ENCODE measurements at places on chromosomes 1 and 21.

DNA sequence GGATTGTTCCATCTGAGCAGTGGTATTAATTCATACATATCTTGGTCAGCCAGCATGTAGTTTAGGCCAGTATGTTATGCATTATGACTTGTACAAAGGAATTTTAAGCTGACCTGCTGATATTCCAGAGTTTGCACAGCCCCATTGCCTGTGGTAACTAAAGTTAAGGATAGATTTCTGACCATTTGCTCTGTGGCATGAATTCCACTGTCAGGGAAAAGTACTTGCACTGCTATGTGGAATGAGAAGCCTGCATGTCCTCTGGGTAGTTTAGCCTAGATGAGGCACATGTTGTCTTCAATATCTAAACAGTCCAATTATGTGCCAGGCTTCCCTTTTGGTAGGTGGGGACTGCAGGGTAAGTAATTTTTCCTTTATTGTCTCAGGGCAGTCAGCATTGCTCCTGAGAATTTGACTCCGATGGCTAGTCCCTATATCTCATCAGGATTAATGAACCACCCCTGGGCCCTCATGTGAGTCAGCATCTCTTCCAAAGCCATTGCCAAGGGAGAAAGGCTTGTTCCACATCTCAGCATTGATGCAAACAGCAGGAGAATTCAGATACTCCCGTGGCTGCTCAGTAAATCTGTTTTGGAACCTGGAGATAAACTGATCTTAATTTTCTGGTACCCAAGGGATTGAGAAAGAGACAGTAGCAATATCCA is 30.2 kb downstream of the NEK7 start:
- no peak for DNase-seq

- DNase-seq = no peak
Observed at GRCh38 chr1:19869929-19870328, 12.3 kb upstream of the OTUD3 start.

DNA sequence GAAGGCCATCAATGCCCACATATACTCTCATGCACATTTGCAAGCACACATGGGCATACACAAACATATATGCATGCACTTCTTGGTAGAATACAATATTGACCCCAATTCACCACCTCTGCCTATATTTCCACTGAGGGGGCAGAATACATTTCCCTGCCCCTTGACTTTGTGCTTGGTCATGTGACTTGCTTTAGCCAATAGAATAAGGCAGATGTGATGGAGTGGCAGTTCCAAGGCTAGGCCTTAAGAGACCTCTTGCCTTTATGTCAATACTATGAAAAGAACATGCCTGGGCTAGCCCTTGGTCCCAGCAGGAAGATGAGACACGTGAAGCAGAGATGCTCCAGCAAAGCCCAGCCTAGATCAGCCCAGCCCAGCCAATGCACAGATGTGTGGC is 66.0 kb upstream of the GRIK3 start:
- DNase-seq = no peak

GRCh38 chr21:44567481-44568171 is 5.9 kb upstream of the KRTAP10-4 start:
- no peak for DNase-seq

DNA sequence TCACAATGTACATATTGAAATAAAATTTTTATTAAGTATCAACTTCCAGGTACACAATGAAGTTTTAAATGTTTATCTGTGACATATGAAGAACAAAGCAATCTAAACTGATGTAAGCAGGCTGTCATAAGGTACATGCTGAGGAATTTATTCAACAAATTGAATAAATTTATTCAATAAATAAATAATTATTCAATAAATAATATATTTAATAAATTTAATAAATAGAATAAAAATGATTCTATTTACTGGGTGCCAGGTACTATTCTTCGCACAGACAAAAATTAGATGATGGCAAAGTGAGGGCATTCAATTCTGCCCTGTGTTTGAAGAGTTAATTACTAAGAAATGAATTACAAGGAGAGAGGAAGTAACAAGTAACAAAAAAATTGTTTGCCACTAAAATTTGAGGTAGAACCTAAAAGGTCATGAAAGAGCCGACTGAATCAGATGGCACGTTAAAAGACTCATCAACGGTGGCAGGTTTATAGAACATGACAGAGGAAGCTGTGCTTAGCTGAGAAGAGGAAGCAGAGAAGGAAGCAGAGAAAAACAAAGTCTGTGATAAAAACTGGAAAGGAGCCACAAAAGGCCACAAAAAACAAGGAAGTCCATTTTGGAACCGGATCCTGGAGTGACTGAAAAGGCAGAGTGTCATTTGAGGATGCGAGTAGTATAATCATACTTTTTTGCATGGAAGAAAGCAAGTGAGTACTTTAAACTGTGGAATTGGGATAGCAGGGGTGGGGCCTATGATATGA is 2.2 kb upstream of the USP24 start:
- no peak for DNase-seq

DNA sequence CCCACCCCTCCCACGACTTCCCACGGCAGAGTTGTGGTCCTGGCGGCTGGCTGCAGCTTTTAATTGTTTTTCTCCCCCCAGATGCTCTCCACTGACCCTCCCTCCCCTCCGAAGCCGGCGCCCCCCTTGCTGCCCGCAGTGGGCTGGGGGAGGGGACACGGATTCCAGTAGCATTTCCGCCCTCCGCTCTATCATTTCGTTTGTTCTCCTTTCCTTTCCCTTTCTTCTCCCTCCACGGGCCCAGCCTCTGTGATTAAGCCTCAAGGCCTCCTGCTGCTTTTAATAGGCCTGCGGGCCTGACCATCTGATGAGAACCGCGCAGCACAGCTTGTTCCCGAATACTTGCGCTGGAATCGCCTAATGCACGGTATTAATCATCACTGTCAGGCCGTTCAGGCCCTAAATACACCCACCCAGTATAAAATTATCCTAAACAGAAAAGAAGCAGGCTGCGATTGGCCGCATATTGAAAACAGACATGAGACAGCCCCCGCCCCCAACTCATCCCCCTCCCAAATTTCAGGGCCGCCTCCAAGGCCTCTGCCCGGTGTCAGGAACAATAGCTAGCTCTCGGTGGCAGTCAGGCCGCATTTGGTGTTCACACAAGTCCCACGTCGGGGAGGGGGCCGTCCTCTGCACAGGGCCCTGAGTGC is 102.0 kb upstream of the ARHGEF16 start:
- DNase-seq = no peak

DNA sequence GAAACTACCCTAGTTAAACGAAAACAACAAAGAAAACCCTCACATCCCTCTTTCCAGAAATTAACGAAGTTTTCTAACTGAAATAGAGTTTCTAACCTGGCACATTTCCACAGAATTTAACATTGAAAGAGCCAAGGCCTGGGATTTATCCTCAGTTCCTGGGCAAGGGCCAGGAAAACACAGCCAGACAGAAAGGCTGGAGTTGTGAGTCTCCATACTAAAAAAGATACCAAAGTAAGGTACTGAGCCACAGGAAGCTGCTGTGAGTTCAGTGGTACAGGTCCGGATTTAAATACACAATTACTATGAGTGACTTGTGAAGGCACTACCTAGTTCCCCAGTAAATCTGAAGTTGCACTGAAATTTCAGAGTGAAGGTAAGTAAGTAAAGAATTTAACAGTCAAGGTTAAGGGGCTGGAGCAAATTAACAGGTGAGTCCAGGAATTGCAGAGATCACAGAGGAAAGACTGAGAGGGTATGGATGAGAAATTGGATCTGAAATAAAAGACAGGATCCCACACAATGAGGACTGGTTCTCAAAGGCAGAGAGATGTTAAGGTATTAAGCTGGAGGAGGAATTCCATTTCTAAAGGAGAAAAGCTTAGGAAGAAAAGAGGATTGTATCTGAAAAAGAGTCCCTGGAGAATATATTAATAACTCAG is 905 bp downstream of the LIX1L start:
- DNase-seq = no peak

DNA sequence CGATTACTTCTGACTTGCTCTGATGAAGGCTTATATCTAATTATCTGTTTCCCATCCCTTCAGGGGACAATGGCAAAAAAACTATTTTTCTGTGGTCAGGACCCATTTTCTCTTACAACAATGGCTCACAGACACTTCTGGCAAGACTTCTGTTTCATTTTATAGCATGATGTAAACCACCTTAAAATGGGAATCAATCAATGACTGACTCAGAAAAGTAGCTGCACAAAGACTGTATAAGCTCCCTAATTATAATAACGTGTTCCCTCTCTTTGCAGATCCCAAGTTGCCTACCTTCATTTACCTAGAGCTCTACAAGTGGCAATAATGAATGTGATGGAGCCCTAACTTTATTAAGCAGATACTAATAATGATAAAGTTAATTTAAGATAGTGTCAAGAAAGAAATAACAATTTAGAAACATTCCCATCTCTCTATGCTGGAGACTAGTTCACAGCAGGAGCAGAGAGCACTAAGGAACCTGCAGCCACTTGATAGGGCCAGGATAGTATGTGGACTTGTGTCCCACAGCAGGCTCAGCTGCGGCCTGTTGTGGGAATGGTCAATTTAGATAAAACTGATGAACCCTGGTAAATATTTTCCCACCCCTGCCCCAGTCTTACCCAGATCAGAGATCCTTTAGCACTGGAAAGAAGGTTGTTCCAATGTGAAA is 538 bp downstream of the GBP2 start:
- no peak for DNase-seq

DNA sequence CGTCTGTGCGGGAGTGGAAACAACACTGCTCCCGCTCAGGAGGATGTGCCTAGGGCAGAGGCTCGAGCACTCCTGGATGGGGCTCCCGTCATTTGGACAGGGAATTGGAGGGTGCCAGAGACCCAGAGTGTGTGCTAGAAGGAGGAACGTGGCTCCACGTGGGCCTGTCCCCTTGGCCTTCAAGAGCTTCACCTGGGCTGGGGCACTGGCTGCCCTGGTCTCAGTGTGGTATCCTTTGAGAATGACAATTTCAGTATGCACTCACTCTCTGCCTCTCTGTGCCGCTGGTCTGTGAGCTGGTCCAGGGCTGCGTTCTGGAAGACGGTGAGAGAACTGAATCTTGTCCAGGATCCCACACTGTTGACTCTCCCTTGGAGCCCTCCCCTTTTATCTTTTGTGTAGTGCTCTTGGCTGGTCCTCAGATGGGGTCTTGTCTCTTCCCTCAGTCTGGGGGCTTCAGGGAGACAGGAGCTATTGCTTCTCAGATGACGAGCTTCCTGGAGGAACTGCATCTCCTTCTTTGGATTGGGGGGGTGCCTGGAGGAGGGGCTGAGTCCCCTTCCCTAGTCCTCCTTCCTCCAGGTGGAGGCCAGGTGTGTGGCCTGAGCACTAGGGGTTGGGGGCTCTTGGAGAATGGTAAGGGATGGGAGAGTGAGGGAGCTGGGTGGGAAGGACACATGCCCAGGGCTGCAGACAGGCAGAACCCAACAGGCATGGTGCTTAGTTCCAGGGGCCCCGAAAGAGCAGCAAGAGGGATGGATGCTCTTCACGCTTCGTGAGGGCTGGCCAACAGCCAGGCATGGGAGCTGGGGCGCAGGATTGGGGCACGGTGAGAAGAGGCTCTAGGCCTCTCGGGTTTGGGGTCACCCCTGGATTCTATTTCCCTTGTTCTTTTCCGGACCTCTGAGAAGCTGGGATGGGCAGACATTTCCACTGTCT is 14.8 kb upstream of the ETV3L start:
- DNase-seq = no peak

GRCh38 chr1:27448982-27449381 is 41.0 kb downstream of the WASF2 start:
- DNase-seq = no peak

DNA sequence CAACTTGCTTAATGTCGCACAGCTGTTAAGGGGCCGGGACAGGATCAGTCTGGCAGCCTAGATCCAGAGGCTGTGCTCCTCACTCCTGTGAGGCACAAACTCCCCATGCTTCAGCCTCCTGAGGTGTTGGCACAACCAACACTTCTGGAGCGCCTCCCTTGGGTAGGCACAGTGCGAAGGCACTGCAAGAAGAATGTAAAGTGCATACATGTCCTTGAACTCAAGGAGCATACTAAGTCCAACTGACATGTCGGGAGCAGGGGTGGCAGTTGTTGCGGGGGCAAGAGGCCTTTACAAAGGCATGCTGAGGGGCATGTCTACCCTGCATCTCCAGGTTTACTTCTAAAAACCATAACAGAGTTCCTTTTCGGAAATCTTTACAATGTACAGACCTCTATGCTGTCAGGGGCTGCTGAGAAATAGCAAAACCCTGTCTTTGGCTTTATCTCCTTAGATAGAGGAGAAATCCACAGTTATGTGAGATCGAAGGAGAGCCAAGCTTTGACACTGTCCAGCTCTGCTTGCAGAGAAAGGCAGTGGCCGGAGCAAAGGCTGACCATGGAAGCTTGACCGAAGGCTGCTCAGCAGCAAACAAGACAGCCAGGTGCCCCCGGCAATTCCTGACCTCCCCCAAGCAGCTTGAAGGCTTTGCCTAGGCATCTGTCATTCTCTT is 93.9 kb downstream of the CDC7 start:
- DNase-seq = no peak

GRCh38 chr1:200038981-200039848 is 11.7 kb downstream of the NR5A2 start:
- DNase-seq = peak; percentile 39

DNA sequence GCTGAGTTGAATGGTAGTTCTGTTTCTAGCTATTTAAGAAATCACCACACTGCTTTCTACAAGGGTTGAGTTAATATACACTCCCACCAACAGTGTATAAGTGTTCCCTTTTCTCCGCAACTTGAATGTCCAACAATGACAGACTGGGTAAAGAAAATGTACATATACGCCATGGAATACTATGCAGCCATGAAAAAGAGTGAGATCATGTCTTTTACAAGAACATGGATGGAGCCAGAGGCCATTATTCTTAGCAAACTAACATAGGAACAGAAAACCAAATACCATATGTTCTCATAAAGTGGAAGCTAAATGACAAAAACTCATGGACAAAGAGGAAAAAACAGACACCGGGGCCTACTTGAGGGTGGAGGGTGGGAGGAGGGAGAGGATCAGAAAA is 14.8 kb upstream of the TTLL7 start:
- no peak for DNase-seq

GRCh38 chr1:63951059-63951946 is 177.5 kb downstream of the ROR1 start:
- no peak for DNase-seq

DNA sequence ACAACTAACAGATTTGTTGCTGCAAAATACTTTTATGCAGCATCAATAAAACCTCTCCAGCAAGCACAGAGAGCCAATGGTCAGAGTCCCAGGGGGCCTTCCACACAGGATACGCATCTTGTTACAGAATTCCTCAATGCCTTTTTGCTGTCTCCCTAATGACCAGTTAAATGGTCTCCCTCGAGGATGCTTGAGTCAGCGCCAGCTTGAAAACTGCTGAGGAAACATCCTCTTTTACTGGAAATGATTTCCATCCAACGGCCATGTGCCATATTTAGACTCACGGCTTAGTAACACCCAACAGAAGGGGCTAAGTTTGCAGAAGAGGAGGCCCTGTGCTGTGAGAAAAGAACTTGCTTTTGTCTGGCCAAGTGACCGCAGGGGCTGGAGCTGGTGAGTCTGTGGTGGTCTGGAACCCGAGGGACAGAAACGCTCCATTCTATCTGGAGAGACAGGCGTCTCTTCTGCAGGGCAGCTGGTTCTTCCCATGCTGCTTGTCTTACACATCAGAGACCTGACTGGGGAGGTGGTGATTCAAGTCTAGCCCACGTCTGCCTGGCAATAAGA is 496.4 kb downstream of the SETD4 start:
- DNase-seq = no peak

- no peak for DNase-seq
Observed at GRCh38 chr1:95572002-95572401, 338.0 kb downstream of the RWDD3 start.

- DNase-seq = no peak
Observed at GRCh38 chr1:220751111-220751510, 3.0 kb downstream of the MTARC2 start.
